ENCODE measurements at places on chromosomes 11 and 22.

GRCh38 chr11:69099180-69099579 lies 50.4 kb downstream of the TPCN2 start:
- DNase-seq, result no peak

- DNase-seq, result no peak
Measured at GRCh38 chr11:64173616-64174355, 7.9 kb upstream of the MACROD1 start.

GRCh38 chr22:19142394-19142793 lies 2.1 kb downstream of the ESS2 start:
- no peak for DNase-seq

GRCh38 chr11:69156673-69157155 lies 979 bp downstream of the SMIM38 start:
- DNase-seq, result no peak

DNA sequence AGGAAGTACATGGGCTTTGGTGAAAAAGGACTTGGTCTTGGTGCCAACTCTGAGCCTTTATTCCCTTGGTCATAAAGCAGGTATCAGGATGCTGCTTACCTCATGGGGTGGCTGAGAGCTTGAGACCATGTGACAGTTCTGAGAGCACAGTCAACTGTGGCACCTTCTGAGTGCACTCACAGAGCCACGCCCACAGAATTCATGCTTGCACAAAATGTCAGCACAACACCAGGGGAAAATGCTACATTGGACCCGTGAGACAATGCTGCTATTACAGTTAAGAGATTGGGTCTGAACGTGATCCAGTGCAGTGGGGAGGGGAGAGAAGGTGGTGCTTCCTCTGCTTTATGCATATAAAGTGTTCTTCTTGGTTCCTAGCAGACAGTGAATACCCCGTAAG lies 79.5 kb upstream of the SPON1 start:
- DNase-seq, result no peak

Measured in fibroblast of gingiva (primary cell).